Lung (tissue), 17 donors: ENCODE measurements at places on chromosomes 4 and X. TPM values are rescaled to one million over a fixed set of nuclear protein-coding genes. Genes with fewer than 3 reads are reported as not detected.
A peak's percentile ranks its signal among the peaks of the same experiment; 100 is the strongest.

The VCX3B gene
- total RNA-seq: not detected

GRCh38 chr4:1994938-1995337, 13.8 kb downstream of the NELFA start:
- DNase-seq: no peak
- H3K36me3 ChIP-seq: no peaks in the 10 kb centered on the region
- no peak overlapping the region for H3K27ac ChIP-seq

DNA sequence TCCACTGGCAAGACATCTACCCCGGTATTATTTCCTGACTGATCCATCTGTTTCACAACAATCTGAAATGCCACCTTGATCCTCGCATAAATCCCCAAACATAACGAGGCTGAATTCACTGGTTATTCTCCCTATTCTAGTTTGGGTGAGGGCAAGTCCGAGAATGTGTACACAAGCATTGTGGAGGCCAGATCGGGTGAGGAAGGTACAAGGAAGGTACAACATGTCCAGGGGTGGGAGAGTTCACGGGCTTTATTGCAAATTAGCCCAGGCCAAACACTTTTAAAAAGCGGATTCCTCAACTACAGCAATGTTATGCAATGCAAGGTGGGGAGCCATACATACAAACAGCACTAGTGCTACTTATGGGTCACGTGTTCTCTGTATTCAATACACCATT, 82.0 kb upstream of the STS start:
- no peak overlapping the region for H3K4me3 ChIP-seq
- H3K27me3 ChIP-seq: no peaks in the 10 kb centered on the region
- DNase-seq: no peak
- H3K27ac ChIP-seq: no peak overlapping the region
- peaks cover 5% of the 10 kb centered on the region for H3K36me3 ChIP-seq

GRCh38 chrX:13487731-13488505, 81.5 kb upstream of the EGFL6 start:
- no peaks in the 10 kb centered on the region for H3K36me3 ChIP-seq
- no peak overlapping the region for H3K4me3 ChIP-seq
- peak overlapping the region; percentile 77 for H3K27ac ChIP-seq
- DNase-seq: peak; percentile 84

DNA sequence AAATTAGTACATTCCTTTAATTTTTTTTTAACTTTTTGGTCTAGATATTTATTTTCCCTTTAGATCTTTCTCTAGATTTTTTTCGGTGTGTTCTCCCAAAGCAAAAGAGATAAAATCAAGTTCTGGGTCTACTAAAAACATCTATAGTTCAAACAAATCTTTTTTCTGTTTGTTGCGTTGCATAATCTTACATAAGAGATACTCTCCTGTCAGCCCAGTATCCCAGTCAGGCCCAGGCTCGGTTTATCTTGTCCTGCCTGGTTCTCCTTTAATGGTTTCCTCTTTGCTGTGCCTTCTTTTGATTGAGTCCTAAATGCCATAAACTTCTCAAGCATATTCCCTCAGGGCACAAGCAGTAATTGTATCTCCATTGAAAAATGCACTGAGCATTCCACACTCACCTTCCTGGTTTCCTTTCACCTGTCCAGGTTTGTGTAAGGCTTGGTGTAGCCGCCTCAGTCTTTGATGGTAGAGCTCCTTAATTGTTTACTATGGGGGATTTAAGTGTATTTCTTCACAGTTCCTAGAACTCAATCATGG, 104.9 kb downstream of the TMEM131L start:
- no peak for DNase-seq
- no peaks in the 10 kb centered on the region for H3K27me3 ChIP-seq
- peaks cover 19% of the 10 kb centered on the region for H3K4me1 ChIP-seq
- H3K36me3 ChIP-seq: peaks cover 3% of the 10 kb centered on the region
- H3K4me3 ChIP-seq: no peak overlapping the region

The TKTL2 gene
- total RNA-seq: not detected

DNA sequence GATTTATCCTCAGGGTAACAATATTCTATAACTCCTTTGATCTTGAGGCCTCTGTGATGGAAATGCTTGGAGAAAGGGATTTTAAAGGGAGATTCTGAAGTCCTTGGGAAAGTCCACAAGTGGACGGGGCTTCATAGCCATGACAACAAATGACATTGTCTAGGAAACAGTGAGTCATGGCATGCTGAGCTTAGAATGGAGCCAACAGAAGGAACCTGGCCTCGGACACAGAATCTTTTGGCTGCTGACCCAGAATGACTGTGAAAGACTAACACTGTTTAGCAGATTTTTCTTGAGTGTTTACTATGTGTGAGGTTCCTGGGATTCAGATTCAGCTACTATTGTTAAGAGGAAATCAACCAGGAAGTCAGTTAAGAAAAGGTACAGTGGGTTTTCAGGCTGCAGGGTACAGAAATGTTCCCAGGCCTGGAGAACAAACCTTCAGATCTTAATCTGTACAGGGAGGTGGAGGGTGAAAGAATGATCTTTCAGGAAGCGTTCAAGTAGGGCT, 18.1 kb upstream of the CXCL2 start:
- DNase-seq: peak; percentile 57
- H3K4me3 ChIP-seq: no peak overlapping the region
- no peaks in the 10 kb centered on the region for H3K27me3 ChIP-seq
- H3K4me1 ChIP-seq: no peaks in the 10 kb centered on the region

- peaks cover 11% of the 10 kb centered on the region for H3K36me3 ChIP-seq
- no peak overlapping the region for H3K27ac ChIP-seq
- H3K27me3 ChIP-seq: no peaks in the 10 kb centered on the region
- H3K4me3 ChIP-seq: no peak overlapping the region
- DNase-seq: no peak
Measured at GRCh38 chrX:3655181-3655580, 58.3 kb downstream of the PRKX start.

The ITM2A gene
- total RNA-seq: 36.2 TPM

DNA sequence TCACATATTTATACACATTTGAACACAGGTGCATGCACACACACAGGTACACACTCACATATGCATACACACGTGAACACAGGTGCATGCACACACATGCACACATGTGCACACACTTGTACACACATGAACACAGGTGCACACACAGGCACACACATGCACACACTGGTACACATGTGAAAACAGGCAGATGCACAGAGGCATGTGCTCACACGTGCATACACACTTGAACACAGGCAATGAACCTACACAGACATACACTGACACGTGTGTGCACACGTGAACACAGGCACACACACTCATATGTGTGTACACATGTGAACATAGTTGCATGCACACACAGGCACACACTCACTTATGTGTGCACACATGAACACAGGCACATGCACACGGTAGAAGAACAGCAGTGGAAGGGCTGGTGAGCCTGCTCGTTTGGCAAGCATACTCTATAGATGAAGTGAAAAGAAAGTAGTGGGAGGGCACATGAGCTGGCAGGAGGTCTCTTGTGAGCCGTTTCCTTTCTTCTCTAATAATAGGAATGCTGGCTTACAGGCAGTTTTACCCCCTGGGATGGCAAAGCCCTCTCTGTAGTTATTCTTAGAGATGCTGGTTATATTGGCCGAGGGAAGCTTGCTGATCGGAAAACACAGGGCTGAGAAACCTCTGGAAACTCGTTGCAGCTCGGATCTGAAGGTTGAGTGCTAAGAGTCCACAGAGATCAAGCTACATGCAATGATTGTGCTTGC, 279.6 kb upstream of the CLNK start:
- no peaks in the 10 kb centered on the region for H3K27me3 ChIP-seq
- DNase-seq: no peak
- H3K36me3 ChIP-seq: no peaks in the 10 kb centered on the region
- peaks cover 5% of the 10 kb centered on the region for H3K4me1 ChIP-seq
- no peak overlapping the region for H3K4me3 ChIP-seq

GRCh38 chrX:42128587-42128986, 205.2 kb upstream of the CASK start:
- no peaks in the 10 kb centered on the region for H3K4me1 ChIP-seq
- DNase-seq: no peak

DNA sequence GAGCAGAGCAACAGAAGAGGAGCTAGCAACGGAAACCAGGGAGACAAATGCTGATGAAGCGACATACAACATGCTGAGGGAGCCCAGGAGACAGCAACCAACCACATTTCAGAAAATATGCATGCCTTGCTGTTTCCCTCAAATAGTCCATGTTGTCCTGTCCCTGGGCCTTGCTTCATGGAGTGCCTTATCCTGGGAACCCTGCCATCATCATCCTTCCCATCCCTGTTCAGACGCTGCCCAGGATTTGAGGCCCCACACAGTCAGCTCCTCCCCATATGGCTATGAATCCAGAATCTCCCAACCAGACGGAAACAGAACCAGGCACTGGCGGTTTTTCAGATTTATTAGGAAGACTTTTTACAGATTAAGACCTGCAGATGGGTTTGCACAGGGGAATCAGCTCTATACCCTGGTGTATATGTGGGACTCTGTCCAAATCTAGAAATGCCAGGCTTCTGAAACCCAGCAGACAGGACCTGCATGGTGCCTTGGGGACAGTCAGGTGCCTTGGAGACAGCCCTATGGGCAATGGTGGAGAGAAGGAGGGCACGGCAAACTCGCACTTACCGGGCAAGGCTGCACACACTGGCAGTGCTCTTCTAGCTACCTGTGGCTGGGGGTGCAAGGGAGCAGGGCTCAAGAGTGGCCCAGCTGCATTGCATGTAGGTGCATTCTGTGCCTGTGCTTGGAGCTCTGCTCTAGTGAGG, 199.7 kb upstream of the MAMLD1 start:
- H3K27me3 ChIP-seq: no peaks in the 10 kb centered on the region
- H3K4me3 ChIP-seq: no peak overlapping the region
- H3K4me1 ChIP-seq: no peaks in the 10 kb centered on the region
- DNase-seq: peak; percentile 71

DNA sequence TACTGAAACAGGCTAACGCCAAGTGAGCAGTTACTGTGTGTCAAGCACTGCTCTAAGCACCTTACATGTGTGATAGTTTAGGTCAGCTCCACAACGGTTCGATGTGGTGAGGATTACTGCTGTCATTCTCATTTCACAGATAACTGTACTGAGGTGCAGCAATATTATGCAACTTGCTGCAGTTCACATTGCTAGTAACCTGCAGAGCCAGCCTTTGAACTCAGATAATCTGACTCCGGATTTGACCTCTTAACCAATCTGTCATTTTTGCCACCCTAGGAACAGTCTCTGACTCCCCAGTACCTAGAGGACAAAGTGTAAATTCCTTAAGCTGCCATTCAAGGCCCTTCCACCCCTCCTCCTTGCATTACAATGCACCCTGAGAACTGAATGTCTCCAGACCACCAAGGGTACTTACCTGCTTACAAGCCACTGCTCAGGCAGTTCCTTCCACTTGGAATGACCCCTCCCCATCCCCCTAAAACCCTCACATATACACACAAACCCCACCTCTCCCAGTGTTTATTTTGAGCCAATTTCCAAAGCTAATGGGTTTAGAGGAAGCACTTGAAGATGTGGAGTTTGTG, 24.9 kb downstream of the EFNB1 start:
- H3K27ac ChIP-seq: no peak overlapping the region
- peaks cover 9% of the 10 kb centered on the region for H3K27me3 ChIP-seq
- no peaks in the 10 kb centered on the region for H3K36me3 ChIP-seq
- no peaks in the 10 kb centered on the region for H3K4me1 ChIP-seq
- no peak overlapping the region for H3K4me3 ChIP-seq

GRCh38 chr4:99828477-99828876, 11.8 kb downstream of the DAPP1 start:
- H3K4me3 ChIP-seq: no peak overlapping the region
- H3K27me3 ChIP-seq: no peaks in the 10 kb centered on the region
- no peaks in the 10 kb centered on the region for H3K4me1 ChIP-seq

DNA sequence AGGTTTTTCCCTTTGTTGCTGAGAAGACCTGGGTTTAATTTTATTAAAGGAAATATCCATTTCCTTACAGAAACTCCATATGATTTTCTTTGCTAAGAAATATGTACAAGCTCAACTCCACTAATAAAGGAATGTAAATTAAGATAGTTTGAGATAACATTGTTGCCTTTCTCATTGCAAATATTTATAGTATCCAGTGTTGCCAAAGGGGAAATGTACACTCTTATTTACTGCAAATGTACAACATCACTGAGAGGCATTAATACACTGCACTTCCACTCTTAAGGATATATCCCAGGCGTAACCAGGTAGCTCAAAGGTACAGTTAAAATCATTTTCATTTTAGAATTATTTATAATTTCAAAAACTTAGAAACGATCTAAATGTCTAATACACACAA, 7.5 kb upstream of the LRBA start:
- H3K36me3 ChIP-seq: no peaks in the 10 kb centered on the region
- H3K4me1 ChIP-seq: no peaks in the 10 kb centered on the region
- H3K27ac ChIP-seq: no peak overlapping the region
- H3K4me3 ChIP-seq: no peak overlapping the region

DNA sequence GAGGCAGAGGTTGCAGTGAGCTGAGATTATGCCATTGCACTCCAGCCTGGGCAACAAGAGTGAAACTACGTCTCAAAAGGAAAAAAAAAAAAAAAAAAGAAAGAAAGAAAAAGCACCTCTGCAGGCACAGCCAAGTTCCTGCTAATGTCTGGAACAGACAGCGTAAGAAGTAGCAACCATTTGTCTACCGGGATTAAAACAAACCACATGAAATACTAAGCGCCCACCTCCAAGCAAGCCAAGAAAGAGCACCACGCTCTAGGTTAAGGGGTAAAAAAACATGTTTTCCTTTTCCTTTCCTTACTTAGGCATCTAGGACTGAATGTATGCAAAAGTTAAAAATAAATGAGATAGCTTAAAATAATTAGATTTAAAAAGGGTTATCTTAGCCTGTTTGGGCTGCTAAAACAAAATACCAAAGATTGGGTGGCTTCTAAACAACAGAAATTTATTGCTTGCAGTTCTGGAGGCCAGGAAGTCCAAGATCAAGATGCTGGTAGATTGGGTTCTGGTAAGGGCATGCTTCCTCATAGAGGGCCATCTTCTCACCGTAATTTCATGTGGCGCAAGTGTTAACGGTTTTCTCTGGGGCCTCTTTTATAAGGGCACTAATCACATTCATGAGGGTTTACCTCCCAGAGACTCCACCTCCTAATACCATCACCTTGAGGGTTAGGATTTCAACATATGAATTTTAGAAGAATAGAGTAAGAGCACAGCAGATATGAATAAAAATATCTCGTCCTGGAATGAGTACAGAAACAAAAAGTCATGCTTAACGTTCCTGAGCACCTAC, 12.3 kb downstream of the GPC4 start:
- no peaks in the 10 kb centered on the region for H3K36me3 ChIP-seq
- DNase-seq: no peak
- no peak overlapping the region for H3K4me3 ChIP-seq
- H3K27me3 ChIP-seq: no peaks in the 10 kb centered on the region
- no peaks in the 10 kb centered on the region for H3K4me1 ChIP-seq

DNA sequence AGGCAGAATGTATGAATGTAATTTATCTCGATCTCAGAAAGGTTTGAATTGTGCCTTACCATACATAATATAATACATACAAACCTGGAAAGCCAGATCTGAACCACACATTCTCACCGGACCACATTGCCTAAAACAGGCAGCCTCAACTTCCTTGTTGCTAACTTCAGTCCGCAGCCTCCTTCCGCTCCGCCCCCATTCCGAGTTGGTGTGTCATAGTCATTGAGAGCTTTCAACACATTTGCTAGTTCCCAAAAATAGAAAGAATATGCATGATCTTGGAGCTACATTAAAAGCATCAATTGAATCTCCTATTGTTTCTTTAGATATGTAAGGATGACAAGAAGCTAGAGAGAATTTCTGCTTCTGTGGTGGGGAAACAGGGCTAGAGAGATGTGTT, 127.2 kb downstream of the ARHGEF9 start:
- H3K36me3 ChIP-seq: no peaks in the 10 kb centered on the region
- peak overlapping the region; percentile 76 for H3K27ac ChIP-seq
- H3K27me3 ChIP-seq: no peaks in the 10 kb centered on the region
- no peak overlapping the region for H3K4me3 ChIP-seq

The EFHC2 gene
- total RNA-seq: 7.5 TPM

The ARHGAP6 gene
- 18.2 TPM for total RNA-seq

The SHISA3 gene
- total RNA-seq: 2.2 TPM
